Esophagus muscularis mucosa (tissue), 4 donors: ENCODE measurements at places on chromosomes 3 and 15.

- DNase-seq, result no peak
These were observed 566.6 kb downstream of the GOLGA6L6 start for GRCh38 chr15:19974998-19975397.

DNA sequence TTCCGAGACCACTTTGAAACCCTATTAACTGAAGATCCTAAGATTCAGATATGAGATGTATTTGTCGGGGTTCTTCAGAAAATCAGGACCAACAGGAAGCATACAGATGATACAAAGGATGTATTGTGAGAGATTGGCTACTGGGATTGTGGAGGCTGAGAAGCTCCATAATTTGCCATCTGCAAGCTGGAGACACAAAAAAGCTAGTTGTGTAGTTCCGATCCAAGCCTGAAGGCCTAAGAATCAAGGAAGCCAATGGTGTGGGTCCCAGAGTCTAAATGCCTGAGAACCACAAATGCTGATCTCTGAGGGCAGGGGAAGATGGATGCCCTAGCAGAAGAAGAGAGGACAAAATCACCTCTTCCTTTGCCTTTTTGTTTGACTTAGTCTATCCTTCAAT lies 10.9 kb upstream of the PLSCR1 start:
- no peak for DNase-seq

GRCh38 chr3:15064299-15064834 lies 748 bp downstream of the MRPS25 start:
- DNase-seq, result no peak

- DNase-seq, result no peak
These were observed 80.1 kb downstream of the DNAH12 start for GRCh38 chr3:57464011-57464410.

DNA sequence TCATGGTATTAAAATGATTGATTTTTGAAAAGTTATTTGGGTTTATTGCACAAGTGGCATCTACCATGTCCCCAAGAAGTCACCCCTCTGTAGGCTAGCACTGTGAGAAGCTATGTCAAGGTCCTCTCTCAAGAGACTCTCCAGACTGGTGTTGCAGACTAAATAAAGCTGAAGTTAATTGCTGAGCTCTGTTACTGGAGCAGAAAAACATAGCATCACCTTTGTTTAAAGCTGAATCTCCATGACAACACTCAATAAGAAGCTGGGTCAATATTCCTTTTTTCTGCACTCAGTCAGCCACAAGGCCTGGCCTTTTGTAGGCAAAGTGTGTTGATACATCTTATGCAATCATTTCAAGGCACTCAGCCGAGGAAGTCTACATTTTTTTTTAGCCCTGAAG lies 806.6 kb upstream of the LMCD1 start:
- no peak for DNase-seq

DNA sequence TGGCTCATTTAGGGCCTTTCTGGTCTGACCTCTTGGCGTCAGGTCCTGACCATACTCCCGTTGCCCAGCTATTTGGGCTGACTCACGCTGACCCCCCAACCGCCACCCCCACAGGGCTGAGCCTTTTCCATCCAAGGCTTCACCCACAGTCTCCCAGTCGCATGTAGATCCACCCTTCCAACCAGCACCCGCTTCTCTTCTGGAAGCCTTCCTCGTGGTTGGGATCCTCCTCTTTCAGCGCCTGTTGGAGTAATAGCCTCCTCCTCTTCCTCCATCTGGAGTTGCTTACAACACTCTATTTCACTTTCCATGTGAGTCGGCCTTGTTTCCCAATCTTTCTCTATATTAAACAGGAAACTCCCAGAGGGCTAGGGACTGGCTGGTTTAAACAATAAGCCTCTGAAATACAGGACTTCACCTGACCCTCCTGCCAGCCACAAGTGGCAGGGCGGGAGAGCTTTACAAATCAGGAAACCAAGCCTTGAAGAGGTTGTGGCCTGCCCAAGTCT lies 2.1 kb upstream of the ALAS1 start:
- no peak for DNase-seq

DNA sequence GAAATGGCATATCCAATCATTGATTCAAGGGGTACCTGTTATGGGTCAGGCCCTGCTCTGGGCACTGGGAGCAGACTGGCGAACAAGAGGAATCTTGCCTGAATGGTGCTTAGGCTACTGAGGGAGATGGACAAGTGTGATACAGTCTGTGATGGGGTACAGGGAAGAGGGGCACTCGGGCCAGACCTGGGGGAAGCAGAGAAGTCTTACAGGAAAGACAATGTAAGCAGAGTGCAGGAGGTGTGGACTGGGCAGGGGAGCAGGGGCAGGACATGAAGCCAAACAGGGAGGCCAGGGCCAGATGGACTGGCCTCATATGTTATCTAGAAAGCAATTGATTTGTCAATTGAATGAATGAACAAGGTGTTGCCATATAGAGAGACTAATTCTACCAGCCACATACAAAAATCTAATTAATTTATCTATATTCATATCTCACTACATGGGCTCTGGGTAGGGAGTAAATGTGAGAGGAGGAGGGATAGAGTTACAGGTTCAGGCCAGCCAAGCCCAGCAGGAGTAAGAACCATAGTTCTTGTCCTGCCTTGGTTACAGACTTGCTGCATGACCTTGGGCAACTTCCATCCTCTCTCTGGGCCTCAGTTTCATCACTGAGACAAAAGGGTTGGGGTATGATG lies 3.6 kb upstream of the IGDCC4 start:
- DNase-seq, result no peak
